ENCODE measurements at places on chromosomes 6 and 20.

DNA sequence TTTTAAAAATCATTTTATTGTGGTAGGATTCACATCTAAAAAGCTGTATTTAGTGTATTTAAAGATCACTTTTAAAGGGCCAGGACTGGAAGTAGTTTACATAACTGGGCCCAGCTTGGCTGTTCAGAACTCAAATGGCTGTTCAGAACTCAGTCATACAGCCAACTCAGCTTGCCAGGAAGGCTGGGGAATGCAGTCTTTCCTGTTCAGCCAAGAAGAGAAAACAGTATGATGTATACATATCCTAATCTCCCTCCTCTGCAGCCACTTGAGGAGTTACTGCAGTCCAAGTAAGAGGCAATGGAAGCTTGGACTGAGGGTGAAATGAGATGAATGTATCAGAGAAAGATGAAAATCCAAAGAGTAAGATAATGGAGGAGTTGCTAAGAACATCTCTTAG is 24.6 kb downstream of the DSTN start:
- peak; percentile 39 for DNase-seq

DNA sequence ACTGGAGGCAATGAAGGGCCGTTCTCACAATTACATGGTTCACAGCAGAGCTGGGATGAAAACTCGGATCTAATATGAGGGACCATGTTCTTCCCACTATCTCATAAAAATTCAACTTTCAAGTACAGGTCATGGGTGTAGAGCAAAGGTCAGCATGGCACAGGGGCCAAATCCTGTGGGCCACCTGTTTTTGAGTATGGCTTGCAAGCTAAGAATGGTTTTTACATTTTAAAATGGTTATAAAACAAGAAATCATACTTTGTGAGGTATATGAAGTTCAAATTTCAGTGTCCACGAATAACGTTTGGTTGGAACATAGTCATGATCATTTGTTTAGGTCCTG is 4.6 kb downstream of the MAP3K5 start:
- DNase-seq = no peak

DNA sequence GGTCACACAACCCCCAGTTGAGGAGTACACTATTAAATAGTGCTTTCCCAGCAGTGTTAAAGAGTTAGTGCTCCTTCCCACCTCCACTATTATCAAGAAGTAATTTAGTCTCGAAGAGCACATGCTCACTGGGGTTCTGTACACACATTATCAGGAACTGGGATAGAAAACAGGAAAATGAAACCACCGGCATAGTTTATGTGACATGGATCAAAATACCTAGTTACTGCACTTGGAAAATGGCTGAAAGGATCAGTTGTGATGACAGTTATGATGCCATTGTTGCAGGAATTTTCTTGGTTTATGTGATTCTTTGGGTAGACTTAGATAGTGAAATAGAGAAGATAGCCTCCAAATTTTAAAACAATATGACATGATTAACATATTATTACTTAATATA is 152.9 kb downstream of the AKAP7 start:
- DNase-seq = no peak

- DNase-seq = no peak
Observed at GRCh38 chr6:147774856-147775255, 266.4 kb downstream of the SAMD5 start.

DNA sequence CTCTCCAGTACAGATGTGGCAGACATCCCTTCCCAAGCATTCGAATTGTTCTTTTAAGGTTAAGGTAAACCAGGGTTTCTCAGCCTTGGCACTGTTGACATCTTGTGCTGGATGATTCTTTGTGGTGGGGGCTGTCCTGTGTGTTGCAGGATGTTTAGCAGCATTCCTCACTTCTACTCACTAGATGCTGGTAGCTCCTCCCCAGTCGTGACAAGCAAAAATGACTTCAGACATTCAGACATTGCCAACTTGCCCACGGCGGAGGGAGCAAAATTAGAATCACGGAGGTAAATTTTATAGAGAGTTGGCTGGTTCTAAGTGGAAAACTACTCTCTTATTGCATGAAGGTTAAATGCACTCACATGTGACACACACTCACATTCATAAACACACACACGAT is 188.7 kb downstream of the GMPR start:
- DNase-seq = no peak

DNA sequence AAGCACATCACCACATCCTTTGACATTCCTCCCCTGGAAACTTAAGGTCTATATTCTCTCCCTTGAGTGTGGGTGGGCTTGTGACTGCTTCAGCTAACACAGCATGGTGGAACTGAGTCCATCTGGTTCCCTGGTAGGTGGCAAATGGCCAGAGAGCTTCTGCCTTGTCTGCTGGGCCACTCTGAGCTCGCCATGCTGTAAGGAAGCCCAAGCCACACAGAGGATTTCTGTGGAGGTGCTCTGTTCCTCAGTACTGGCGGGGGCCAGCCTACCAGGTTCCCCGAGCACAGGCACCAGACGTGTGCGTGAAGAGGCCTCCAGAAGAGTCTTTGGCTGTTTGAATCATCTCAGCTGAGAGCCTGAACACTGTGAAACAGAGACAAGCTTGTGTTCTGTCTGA is 41.6 kb upstream of the PMEPA1 start:
- no peak for DNase-seq

- DNase-seq = no peak
Observed at GRCh38 chr6:18380158-18380836, 6.9 kb upstream of the RNF144B start.

DNA sequence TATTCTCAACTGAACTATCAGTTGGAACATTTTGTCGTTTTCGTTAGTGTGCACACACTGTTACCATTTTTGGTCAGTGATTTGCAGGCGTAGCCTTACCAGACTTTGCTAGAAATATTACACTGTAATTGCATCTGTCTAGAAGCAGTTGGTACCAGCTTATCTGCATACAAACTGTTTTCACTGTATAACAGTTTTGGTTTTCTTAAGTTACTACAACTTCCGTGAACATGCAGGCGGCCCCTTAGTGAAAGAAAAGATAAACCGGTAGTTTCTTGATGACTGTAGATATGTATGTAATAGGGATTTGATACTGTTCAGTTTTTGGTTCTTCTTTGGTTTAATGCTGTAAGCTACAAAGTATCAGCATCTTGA is 1.3 kb downstream of the DSTN start:
- no peak for DNase-seq

GRCh38 chr6:167721291-167721690 is 105.4 kb upstream of the AFDN start:
- DNase-seq = no peak

DNA sequence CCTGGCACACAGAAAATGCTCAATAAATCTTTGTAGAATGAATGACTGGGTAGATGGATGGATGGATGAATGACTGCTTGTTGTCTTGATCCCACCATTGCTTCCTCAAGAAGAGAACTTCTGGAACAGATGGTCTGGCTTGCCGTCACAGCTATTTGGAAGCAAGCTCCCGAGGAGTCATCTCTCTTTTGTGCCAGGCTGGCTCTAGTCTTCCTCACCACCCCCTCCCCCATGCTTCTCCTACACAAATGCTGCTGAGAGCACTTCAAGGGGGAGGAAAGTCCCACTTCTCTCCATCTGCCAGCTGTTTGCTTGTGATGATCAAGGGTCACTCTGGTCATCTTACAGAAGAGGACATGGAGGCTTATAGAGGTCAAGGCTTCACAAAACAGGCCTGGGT is 11.6 kb upstream of the KCNG1 start:
- peak; percentile 65 for DNase-seq

GRCh38 chr6:40528051-40528450 is 59.1 kb downstream of the LRFN2 start:
- DNase-seq = no peak

DNA sequence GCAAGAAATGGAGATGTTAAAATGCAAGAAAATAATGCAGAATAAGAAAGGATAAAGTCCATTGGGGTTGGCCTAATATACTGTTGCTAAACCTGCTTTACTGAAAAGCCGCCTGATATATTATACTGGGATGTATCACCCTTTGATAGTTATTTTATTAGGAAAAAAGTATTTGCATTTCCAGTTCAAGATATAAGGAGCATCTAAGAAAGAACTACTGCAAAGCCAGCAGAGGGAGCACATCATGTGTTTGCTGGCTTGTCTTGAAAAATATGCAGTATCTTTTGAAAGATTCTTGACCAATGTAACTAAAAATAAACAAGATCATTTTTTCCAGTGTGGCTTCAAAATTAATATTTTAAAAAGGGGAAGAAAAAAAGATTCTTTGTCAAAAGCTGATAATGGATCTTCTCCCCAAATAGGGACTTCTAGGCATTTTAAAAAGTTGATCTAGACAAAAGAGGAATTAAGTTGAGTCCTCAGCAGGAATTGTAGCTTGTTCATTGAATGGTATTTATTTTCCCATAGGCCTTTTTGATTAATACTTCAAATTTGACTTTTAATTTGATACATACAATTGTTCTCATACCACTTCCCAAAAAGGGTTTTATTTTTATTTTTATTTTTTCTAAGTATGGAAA is 214.9 kb downstream of the ZFAND3 start:
- peak; percentile 39 for DNase-seq

GRCh38 chr20:32975698-32976674 is 28.2 kb downstream of the SUN5 start:
- DNase-seq = no peak

DNA sequence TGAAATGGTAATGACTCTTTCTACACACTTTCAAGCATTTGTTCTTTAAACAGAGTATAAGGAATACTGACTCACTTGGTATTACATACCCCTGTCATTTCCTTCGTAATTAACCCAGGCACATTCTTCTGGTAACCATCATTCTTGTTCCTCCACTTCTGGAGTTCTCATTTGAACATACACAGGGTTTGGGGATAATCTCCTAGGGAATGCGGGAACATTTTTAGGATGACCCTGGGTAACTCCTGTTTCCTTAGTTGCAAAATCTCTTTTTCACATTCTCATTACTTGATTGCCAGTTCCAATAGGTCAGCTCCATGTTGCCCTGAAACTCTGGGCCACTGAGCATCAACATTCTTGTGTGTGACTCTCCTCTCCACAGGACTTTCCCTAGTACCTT is 51.5 kb upstream of the E2F3 start:
- DNase-seq = peak; percentile 57

- no peak for DNase-seq
Observed at GRCh38 chr6:14396392-14396791, 278.8 kb downstream of the CD83 start.

DNA sequence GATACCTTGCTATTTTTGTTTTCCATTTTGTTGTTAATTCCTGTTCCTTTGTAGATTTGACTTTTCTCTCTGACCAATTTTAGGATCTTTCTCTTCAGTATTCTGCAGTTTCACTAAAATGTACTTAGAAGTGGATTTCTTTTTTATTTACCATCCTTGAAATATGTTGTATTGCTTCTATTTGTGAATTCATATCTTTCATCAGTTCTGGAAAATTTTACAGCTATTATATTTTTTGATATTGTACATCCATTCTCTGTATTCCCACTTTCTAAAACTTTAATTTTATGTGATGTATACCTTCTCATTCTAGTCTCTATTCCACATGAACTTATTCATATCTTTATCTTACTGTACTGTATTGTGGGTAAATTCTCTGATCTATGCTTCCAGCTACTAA is 9.7 kb upstream of the ALDH8A1 start:
- DNase-seq = no peak

DNA sequence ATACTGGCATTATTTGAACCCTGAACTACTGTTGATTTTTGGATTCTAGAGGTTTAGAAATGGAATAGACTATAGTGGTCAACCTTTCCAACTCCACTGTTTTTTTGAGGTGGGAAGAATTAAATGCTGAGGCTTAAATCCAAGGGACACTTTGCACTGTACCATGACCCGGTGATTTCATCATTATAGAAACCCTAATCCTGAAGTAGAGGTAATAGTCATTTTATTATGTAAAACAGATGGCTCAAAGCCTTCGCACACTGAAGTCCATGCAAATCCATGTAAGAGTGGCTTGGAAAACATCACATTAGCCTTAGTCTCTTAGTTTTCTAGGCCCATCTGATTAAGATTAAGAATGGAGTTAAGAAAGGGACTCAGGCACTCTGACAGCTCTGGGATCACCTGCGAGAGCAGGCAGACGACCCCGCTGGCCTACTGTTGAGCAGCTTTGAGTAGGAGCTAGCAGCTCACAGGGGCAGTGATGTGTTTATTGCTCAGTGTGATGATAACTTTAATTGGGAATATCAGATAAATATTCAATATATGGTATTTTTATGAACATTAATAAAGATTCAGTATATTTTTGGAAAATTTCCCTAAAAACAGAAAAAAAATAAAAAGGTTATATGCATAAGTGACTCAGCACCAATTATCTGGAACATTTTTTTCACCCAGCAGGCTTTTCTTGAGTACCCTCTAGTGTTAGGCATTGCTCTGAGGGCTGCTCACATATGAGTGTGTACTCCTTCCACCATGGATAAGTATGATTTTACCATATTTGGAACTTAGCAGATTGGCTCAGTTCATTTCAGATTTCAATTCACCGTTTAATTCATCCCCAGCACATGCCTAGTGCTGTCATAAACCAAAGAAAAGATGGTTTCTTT is 13.4 kb downstream of the SLX4IP start:
- DNase-seq = peak; percentile 38

DNA sequence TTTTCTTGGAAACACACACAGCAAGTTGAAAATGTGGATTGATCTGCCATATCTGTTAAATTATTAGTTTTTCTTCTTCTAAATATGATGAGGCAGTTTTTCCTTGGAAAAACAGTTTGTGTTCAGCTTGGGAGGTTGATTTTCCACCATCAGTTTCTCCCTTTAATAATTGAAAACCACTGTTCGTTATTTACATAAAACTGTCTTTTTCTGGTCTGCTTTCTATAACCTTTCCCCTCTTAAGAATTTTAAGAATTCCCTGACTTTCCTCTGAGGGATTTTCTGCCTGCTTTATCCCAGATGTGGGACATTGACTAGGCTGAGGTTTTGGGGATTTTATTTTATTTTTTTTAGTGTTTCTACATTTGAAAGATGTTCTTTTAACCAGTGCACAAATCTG is 27.2 kb downstream of the DSE start:
- peak; percentile 87 for DNase-seq

GRCh38 chr6:52189974-52190373 is 3.8 kb downstream of the IL17A start:
- DNase-seq = no peak

DNA sequence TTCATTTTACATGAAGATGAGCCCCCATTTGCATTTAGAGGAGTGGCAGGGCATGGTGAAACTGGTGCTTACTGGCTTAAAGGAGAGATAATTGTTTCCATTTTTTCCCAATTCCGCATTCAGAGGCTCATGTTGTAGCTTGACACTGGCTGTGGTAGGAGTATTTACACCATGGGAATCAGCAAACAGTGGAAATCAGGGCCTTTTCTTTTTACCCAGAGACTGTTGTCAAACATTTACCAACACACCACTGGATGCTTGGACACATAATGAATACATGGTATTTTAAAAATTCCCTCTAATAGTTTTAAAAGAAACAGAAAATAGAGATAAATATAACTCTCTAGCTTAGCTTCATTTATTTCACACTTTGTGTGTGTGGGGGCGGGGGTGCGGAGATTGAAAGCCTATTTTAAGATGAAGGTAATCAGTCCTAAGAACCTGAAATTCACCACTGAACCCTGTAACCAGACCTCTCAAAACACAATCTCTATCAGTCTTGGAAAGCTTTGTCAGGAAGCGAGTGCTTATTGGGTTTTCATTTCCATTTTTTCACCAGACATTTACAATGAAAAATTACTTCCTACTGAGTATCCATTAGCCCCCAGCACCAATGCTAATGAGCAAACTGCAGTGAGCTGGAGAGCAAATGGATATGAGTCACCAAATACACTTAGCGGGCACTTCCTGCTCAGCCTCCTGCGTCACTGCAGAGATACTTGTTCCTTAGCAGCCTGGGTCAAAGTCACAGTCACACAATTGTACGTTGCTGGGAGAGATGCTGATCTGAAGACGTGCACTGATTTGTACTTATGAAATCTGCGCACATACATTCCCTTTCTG is 532.0 kb downstream of the BCKDHB start:
- DNase-seq = peak; percentile 93
